Parietal lobe (tissue), 2 donors: ENCODE measurements at places on chromosomes 6 and 20. TPM values are rescaled to one million over a fixed set of nuclear protein-coding genes. Genes with fewer than 3 reads are reported as not detected.

Gene C6orf58
- total RNA-seq, result 2.2 TPM

Gene SIGLEC1
- not detected for total RNA-seq

Gene TGM3
- total RNA-seq, result 0.31 TPM

Gene OR12D3
- not detected for total RNA-seq

Gene PDYN
- total RNA-seq, result 1.6 TPM

Gene TP53TG5
- 1.9 TPM for total RNA-seq

Gene C6orf15
- not detected for total RNA-seq

Gene DOK5
- 259 TPM for total RNA-seq

Gene COL19A1
- total RNA-seq, result 4.7 TPM

Gene PBOV1
- total RNA-seq, result not detected

Gene BEND3
- total RNA-seq, result 13.1 TPM

Gene RHAG
- total RNA-seq, result 0.31 TPM

Gene CSNK2A1
- total RNA-seq, result 244 TPM

Gene SPDEF
- not detected for total RNA-seq

Gene POM121L2
- not detected for total RNA-seq

Gene PRRT1
- total RNA-seq, result 1.9 TPM
